ENCODE measurements at places on chromosomes 7 and 10. TPM values are rescaled to one million over a fixed set of nuclear protein-coding genes. Genes with fewer than 3 reads are reported as not detected.

GLCCI1 gene
- total RNA-seq = 15.5 TPM

AGBL3 gene
- 1.6 TPM for total RNA-seq

SPDYE1 gene
- total RNA-seq = not detected

IL2RA gene
- total RNA-seq = not detected

HGF gene
- 792 TPM for total RNA-seq

TMEM270 gene
- total RNA-seq = not detected

GPNMB gene
- 172 TPM for total RNA-seq

THAP5 gene
- total RNA-seq = 22.5 TPM

ANKRD61 gene
- 0.26 TPM for total RNA-seq

OR2A1 gene
- total RNA-seq = under 0.01 TPM

PHKG1 gene
- total RNA-seq = 9.4 TPM

SUN3 gene
- total RNA-seq = not detected

RPP38 gene
- total RNA-seq = 12.2 TPM

ADIRF gene
- total RNA-seq = 936 TPM

CRTAC1 gene
- not detected for total RNA-seq

FGL2 gene
- 616 TPM for total RNA-seq

HKDC1 gene
- total RNA-seq = 1.7 TPM

LRRN3 gene
- total RNA-seq = 42.8 TPM

NEUROD6 gene
- total RNA-seq = not detected

SYT15 gene
- total RNA-seq = 0.06 TPM

GJD4 gene
- total RNA-seq = not detected

LSM8 gene
- 30.4 TPM for total RNA-seq

SPACDR gene
- total RNA-seq = 0.25 TPM

ABCA13 gene
- total RNA-seq = under 0.01 TPM

ACTL6B gene
- total RNA-seq = not detected

SLC29A4 gene
- total RNA-seq = 0.40 TPM

SVIL gene
- total RNA-seq = 222 TPM

IRF5 gene
- total RNA-seq = not detected

UBE2H gene
- total RNA-seq = 92.0 TPM

PRSS1 gene
- not detected for total RNA-seq

TAS2R5 gene
- total RNA-seq = 0.79 TPM

PIK3CG gene
- total RNA-seq = 0.26 TPM

MYH16 gene
- total RNA-seq = not detected

VWA2 gene
- under 0.01 TPM for total RNA-seq

FAM25A gene
- total RNA-seq = not detected

PNLIPRP3 gene
- not detected for total RNA-seq

PON1 gene
- total RNA-seq = not detected

C10orf62 gene
- total RNA-seq = 0.13 TPM

All from aortic smooth muscle cell (primary cell).